ENCODE measurements at places on chromosomes 6 and 20. TPM values are rescaled to one million over a fixed set of nuclear protein-coding genes. Genes with fewer than 3 reads are reported as not detected.

ZNF311 gene
- total RNA-seq = not detected

ENPP5 gene
- not detected for total RNA-seq

ADAT2 gene
- 31.1 TPM for total RNA-seq

SYS1 gene
- 94.2 TPM for total RNA-seq

PLEKHG1 gene
- total RNA-seq = 29.9 TPM

ZKSCAN8 gene
- total RNA-seq = 27.4 TPM

ZBP1 gene
- 67.0 TPM for total RNA-seq

BTN1A1 gene
- total RNA-seq = not detected

GPX5 gene
- total RNA-seq = not detected

GSTA3 gene
- total RNA-seq = not detected

SLC22A16 gene
- 0.54 TPM for total RNA-seq

GNAS-AS1 gene
- total RNA-seq = 0.54 TPM

ARMC12 gene
- 0.57 TPM for total RNA-seq

RAMACL gene
- total RNA-seq = 0.52 TPM

FOXF2 gene
- not detected for total RNA-seq

SLC35D3 gene
- total RNA-seq = 0.15 TPM

KIF13A gene
- total RNA-seq = 0.49 TPM

CGA gene
- total RNA-seq = 0.62 TPM

DEFB128 gene
- total RNA-seq = not detected

TNNC2 gene
- total RNA-seq = 1.4 TPM

LST1 gene
- 12.9 TPM for total RNA-seq

MARCKS gene
- total RNA-seq = not detected

SH3BGRL2 gene
- total RNA-seq = 4.7 TPM
